Hypothalamus (tissue), 51 donors: ENCODE measurements at places on chromosomes 4 and X.

- no peak for DNase-seq
Observed at GRCh38 chr4:146368209-146368608, 153.5 kb downstream of the SLC10A7 start.

GRCh38 chrX:51151734-51152133 is 180.9 kb upstream of the NUDT10 start:
- no peak for DNase-seq

GRCh38 chrX:40792433-40792832 is 57.1 kb upstream of the MED14 start:
- DNase-seq = no peak

DNA sequence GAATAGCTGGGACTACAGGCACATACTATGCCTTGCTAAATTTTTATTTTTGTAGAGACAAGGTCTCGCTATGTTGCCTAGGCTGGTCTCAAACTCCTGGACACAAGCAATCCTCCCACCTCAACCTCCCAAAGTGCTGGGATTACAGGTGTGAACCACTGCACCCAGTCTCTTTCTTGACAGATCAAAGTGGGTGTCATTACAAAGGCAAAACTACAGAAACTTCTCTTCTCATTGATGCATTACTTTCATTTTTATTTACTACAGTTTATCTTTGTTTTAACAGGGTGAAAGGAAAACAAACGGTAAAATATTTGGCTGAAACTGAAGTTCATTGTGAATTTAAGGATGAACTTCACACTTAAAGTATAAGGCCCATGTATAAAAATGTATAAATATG is 74.6 kb downstream of the NAF1 start:
- no peak for DNase-seq

DNA sequence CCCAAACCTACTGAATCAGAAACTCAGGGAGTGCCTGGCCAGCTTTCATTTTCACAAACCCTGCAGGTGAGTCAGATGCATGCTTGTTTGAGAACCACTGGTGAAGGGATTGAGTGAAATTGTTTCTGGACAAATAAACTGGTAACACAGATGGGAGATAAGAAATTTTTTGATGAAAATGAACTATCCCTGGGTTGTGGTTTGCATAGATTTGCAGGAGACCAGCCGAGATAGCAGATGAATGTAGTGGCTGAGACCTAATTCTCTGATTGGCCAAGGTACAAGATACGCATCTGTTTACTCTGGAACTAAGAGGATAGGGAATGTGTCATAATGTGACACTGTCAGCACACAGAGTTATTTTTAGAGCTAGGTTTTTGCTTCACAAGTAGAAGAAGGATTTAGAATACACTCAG is 117.8 kb upstream of the NOCT start:
- DNase-seq = no peak

DNA sequence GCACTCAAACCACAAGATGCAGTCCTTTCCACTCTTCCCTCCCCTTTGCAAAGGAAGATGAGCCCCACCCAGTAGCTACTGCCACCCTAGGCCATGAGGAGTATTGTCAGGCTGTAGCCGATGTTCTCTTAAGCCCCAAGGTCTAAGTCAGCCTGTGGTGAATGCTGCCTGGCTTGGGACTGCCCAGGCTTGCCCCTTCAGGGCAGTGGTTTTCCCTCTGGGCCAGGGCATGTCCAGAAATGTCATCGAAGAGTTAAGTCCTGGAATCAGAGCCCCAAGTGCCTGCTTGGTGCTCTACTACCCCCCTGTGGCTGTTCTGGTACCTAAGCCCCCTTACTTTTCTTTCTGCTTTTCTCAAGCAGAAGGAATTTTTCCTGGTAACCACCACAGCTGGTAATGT is 11.8 kb upstream of the PGK1 start:
- no peak for DNase-seq
